ENCODE measurements at places on chromosomes 3 and 15.

- peak; percentile 19 for DNase-seq
Observed at GRCh38 chr15:63189941-63190768, 749 bp downstream of the RAB8B start.

DNA sequence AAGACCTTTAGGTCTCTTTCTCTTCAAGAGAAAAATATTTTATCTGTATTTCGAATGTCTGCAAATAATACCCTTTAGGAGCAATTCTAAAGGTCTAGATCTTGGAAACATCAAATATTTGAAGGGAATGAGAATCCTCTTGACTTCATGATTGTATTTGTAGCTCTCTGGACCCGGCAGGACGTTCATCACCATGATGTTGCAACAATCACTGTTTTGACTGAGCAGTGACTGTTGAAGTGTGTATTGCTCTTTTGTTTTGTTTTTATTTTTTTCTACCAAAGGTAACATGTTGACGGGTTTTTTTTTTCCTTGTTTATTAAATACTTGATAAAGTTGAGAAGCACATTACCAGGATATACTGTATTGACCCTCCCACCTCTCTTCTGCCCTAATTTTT lies 55.3 kb upstream of the CCR4 start:
- DNase-seq = no peak

- DNase-seq = no peak
Observed at GRCh38 chr15:46079046-46079445, 444.2 kb downstream of the SQOR start.

- DNase-seq = peak; percentile 98
Observed at GRCh38 chr3:190197346-190197763, 76.7 kb upstream of the P3H2 start.

DNA sequence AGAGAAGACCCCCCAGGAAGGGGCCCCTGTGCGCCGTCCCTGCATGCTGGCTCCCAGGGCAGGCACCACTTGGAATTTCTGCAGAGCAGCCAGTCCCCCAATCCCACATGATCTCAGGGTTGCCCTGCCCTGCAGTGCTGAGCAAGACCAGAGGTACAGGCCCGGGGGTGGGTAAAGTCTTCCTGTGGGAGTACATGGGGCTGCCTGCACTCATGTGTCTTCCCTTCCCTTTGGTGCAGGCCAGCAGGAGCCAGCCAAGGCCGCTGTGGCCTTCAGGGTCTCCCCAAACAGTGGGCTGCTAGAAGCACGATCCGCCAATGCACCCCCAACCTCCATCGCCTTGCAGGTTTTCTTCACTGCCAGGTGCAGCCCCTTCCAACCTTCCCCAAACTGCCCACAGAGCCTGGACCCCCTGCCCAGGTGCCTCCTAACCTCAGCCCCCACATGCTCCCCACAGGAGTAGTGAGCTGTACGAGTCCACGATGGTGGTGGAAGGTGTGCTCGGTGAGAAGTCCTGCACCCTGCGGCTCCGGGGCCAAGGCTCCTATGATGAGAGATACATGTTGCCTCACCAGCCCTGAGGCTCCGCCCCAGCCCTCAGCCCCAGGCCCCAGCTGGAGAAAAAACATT lies 15.0 kb downstream of the ACAA1 start:
- DNase-seq = no peak

- no peak for DNase-seq
Observed at GRCh38 chr3:10344147-10344943, 23.4 kb upstream of the SEC13 start.

DNA sequence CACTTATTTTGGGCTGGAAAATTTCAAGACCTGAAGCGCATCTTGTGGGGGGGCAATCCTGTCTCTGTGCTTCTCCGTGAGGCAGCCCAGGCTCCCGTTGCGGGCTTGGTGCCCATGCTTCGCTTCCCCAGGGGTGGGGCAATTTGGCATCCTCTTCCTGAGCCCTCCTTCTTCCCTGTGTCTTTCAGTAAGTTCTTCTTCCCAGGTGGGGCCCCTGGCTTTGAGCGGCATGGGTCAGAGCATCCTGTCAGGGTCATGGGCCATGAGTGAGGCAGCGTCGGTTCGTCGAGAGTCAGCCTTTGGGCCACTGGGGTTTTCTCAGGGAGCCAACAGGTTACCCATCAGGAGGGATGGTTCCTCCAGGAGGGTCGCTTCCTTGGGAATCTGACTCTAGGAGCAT lies 200.7 kb downstream of the UBE3A start:
- no peak for DNase-seq

DNA sequence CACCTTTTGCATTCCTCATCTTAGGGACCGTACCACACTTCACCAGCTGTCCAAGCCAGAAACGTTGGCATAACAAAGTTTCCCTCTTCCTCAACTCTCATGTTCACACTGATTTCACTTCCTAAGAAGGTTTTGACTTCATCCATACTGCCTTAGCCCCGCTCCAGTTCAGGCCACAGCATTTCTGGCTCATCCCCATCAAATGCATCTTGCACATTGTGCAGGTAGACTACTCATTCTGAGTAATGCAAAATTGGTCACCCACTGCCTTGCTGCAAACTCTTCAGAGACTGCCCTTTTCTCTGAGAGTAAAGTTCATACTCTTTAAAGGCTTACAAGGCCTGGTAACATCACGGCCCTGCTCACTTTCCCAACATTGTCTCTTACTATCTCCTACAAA lies 8.8 kb downstream of the NUSAP1 start:
- no peak for DNase-seq

- no peak for DNase-seq
Observed at GRCh38 chr3:161284989-161285388, 63.9 kb downstream of the NMD3 start.

GRCh38 chr3:183898028-183898431 lies 13.3 kb upstream of the PARL start:
- no peak for DNase-seq
